ENCODE measurements at places on chromosomes 4 and X.

DNA sequence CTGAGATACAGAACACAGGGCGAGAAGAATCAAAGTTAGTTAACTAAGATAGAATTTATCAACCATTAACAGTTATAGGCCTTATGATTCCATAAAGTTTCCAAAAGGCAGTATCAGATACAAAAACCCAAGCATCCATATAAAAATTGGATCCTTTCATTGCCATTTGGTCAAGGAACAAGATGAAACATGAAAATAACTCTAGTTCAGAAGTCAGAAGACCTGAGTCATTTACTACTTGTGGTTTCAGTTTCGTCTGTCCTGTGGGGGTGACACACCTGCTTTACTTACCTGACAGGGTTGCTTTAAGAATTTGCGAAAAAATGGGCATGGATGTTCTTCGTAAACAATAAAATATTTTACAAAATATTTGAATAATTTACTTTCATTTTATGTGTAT lies 130.8 kb downstream of the ANAPC10 start:
- DNase-seq = no peak

DNA sequence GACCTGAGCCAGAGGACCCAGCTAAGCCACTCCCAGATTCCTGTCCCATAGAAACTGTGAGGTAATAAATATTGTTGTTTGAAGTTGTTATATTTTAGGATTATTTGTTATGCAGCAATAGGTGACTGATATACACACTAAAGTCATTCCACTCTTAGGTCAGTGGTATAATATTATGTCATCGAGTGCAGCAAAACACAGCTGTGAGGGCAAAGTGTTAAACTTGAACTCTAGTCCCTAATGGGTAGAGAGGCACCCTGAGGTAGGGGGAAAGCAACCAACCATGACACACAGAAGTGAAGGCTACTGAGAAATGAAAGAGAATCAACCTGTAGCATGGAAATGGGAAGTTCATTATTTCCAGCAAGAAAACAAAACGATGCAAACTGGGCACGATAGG lies 66.6 kb downstream of the ATXN3L start:
- DNase-seq = no peak

DNA sequence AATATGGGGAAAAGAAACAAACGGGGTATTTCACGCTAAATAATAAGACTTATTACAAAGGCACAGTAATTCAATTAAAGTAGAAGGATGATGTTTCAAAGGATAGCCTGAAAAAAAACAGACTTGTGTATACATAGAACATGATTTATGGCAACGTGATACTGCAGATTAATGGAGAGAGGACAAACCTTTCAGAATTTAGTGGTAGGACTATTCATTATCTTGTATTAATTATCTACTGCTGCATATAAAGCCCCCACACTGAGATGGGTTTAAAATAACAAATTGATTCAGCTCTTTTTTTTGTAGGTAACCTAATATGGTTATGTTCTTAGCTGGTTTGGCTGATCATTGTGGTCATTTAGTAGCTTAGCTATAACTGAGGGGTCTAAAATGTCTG lies 1269.0 kb downstream of the FSTL5 start:
- DNase-seq = no peak

DNA sequence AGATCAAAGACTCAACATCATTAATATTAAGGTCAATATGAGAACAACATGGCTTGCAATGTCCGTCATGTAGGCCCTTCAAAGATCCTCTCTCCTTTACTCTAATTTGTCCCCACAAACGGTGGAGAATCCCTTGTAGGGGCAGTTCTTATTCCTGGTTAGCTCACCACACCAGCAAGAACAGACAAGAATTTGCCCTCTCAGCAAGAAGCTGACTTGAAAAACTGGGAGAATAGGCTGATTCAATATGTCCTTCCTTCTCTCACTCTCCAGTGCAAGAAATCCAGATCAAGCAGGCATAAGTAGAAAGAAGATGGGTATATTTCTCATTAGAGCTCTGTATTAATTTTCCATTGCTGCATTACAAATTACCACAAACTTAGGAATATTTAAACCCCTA lies 704.2 kb upstream of the SLIT2 start:
- no peak for DNase-seq

GRCh38 chr4:112318239-112319142 lies 21.3 kb downstream of the ALPK1 start:
- no peak for DNase-seq

GRCh38 chrX:9807355-9808182 lies 21.3 kb downstream of the SHROOM2 start:
- DNase-seq = no peak

GRCh38 chrX:16136080-16136479 lies 12.7 kb downstream of the GRPR start:
- DNase-seq = no peak

DNA sequence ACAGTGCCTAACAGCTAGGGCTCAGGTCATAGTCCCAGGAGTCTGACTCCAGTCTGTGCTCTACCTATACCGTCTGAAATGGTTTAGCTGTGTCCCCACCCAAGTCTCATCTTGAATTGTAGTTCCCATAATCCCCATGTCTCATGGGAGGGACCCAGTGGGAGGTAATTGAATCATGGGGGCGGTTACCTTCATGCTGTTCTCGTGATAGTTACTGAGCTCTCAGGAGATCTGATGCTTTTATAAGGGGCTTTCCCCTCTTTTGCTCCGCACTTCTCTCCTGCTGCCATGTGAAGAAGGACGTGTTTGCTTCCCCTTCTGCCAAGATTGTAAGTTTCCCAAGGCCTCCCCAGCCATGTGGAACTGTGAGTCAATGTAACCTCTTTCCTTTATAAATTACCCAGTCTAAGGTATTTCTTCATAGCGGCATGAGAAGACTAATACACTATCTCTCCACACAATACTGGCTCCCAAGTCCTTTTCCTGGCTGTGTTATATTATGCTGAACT lies 110.8 kb downstream of the AFAP1 start:
- peak; percentile 29 for DNase-seq

DNA sequence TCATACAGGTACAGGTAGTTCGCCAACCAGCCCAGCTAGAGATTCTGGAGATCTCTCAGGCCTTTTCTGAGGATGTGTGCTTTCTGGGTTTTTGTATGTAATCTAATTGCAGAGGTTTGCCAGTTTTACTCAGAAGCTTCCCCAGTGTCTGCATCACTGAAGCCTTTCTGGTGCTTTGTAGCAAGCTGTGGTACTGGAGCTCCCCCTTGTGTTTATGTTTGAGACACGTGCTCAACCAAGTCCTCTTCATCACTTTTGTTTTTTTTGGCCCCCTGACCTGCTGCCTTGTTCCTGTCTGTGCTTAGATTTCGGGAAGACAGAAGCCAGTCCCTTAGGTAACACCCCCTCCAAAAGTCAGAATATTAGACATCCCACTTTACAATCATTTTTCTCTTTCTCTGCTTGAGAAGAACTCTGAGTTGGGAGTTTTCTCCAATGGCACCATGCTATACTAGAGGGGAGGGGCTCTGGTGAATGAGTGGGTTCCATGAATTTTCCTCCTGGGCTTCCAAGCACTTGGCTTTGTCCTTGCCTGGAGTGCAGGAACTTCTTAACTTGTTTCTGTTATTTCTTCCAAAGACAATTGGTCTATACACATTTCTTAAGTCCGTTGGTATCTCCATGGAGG lies 128.4 kb upstream of the TBC1D9 start:
- DNase-seq = no peak

DNA sequence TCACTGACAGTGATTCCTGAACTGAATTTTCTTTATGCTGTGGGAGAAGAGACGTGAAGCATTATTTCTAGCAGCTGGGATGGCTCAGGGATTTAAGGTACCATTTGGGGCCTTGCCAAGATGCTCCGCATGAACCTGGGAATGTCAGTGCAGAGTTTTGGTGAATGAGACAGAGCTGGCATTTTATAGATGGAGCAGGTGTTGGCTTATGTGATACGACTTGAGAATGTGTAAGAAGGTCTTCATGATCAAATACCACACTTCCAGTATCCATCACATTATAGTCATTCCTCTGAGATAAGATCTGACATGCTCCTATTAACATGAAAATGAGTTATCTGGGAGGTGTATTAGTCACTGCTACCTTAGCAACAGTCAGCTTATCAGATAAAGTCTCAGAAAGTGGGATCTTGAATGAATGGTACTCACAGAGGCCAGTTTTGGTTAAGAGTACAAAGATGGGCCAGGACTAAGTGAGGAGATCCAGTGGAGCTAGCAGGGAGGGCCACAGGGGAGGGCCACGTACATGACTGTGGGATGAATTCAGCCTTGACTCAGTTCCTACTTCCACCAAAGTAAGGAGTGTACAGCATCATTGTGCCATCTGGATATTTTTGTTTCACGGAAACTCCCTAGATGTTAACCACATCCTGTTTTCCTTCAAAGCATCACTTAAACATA lies 116.7 kb downstream of the SPCS3 start:
- DNase-seq = no peak

DNA sequence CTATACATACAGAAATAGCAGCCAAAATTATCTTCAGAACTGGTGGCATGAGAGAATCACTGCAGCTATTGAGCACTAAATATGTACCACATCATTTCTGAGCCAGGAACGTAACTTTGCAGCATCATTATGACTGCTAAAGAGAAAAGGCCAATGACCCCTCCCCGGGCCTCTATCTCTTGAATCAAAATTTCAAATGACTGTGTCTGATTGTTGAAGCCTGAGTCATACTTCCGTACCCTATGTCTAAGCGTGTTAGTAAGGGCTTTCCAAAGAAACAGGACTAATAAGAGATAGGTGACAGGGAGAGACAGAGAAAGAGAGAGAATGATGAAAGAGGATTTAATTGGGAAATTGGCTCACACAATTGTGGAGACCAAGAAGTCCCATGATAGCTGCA lies 445.5 kb upstream of the SPANXN1 start:
- DNase-seq = no peak

DNA sequence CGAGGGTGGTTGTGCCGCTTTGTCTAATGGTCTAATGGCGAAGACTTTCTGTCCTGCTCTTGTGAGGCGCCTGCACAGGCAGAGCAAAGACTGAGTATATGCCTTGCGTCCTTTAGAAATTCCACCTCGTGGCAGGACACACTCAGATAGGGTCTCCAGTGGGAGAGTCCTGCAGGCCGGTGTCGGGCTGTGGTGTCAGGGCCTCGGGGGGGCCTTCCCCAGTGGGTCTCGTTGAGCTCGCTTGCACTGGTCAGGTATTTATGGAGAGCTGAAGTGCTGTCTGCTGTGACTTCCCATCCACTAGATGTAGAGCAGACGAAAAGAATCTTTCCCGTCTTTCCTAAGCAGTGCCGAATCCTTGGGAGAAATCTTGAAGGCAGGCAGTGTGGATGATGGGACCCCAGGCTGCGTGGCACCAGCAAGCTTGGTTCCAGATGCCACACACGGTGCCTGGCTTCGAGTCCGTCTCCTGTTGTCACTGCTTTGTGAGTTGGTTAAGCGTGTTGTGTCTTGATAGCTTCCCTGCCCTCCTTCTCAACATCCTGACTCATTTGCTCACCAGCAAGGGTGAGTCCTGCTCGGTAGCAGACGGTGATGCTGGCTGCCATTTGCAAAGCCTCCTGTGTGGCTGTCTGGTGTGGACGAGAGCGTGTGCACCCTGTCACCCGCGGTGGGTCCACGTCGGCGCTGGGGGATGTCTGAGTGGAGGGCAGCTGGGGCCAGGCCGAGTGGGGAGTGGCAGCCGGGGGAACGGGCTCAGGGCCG lies 20.5 kb downstream of the MAEA start:
- no peak for DNase-seq

DNA sequence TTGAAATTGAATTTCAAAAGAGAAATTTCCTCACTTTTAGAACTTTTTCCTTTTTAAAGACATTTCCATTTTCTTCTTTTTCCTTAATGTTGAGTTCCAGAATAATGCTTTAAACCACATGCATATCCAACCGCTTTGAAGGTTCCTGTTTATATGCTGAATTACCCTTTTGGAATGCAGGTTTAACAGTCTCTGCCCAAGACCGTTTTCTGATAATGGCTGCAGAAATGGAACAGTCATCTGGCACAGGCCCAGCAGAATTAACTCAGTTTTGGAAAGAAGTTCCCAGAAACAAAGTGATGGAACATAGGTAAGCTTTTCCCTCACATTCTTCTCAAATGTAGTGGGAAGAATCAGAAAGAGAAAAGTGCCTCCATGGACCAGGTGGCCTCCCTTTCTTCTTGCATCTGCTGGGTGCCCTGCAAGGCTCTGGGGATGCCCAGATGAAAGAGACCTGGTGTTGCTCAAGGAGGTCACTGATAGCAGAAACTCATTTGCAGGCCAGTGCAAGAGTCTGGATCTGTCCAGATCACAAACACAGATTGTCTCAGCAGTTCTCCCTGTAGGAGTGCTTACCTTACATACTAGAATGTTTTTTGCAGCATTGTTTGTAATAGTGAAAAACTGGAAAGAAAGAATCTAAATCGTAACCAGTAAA lies 42.9 kb downstream of the MOSPD2 start:
- no peak for DNase-seq

DNA sequence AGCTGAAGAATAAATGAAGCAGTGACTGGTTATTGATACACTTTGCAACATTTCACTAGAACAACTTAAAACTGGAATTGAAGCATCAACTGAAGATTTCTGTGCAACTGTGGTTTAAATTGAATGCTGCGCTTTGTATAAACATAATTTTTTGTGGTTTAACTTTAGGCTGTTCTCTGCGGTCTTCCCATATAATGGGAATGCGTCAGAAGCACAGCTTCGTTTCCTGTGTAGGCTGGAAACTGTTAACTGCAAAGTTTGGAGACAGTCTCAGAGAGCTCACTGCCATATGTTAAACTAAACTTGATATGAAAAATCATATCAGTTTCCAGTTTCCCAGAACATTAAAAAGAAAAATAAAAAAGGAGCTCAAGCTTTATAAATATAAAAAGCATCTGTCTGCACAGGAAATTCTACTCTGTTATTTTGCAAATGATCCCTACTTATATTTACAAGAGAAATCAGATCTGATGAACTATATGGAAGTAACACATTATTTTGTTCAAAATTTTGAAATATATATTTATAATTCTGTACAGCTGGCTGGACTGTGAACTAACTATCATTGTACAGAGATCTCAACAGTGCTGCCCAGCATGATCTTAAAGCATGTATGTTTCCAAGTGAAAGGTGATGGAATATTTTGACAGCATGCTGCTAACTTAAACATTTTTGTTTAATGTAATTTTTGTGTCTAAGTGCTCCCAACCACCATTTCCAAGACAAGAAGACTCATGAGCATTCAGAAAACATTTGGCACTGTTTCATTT lies 139.9 kb downstream of the NDST3 start:
- DNase-seq = no peak

- no peak for DNase-seq
These were observed 64.1 kb upstream of the GUCY1A1 start for GRCh38 chr4:155602351-155603140.

- no peak for DNase-seq
These were observed 253.5 kb downstream of the PCDH10 start for GRCh38 chr4:133402616-133403015.

DNA sequence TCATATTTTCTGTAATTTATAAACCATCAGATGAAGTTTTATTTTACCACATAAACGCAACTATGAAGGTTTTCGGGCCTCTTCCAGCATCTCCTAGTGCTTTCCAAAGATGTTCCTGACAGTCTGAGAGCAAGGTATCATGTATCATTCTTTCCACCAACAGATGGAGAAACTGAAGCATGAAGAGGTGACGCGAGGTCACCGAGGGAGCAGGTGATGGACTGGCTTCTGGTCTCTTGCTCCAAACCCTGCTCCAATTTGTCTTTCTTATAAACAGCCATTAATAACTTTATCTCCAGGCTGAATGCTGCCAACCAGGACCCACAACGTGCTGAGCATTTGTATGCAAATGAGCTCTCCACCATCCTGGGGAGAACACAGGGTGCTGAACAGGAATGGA lies 86.3 kb upstream of the MAML3 start:
- DNase-seq = no peak

Data from coronary artery (tissue), 2 donors.